ENCODE measurements at places on chromosomes 5 and 9.

- no peak for DNase-seq
Measured at GRCh38 chr5:143074414-143074996, 304.3 kb downstream of the ARHGAP26 start.

DNA sequence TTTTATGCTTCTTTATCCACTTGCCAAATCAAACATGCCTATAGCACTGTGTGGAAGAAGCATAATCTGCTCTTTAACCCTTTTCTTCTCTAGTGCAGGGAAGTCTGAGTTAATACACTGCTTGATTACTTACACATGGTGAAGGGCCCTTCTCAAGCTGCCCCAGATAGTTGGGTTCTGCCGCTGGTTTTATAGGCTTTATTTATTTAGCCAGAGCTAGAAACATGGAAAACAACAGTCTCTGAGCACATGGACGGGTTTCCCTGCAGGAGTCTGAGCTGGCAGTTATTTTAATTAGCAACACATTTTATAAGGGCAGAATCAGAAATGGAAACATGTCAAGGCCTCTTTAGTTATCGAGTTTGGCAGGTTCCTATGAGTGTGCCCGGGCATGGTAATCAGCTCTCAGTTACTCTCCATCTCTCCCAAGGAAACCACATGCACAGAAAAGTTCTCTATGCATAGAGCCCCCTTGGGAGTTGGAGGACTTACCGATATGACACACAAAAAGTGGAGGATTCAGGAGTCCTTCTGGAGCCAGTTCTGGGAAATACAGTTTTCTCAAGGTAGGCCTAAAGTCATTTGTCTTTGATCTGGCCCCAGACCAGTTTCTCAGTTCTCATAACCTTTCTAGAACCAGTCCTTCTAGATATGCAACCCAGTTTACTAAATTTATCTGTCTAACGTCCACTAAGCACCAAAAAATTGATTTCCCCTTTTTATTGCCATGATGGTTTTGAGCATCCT lies 564.8 kb downstream of the ACTL7B start:
- DNase-seq: no peak

- no peak for DNase-seq
Measured at GRCh38 chr5:146878476-146879172, at the start of gene PPP2R2B. Gene PPP2R2B, minus strand, starts transcription at chr5:146878757.

DNA sequence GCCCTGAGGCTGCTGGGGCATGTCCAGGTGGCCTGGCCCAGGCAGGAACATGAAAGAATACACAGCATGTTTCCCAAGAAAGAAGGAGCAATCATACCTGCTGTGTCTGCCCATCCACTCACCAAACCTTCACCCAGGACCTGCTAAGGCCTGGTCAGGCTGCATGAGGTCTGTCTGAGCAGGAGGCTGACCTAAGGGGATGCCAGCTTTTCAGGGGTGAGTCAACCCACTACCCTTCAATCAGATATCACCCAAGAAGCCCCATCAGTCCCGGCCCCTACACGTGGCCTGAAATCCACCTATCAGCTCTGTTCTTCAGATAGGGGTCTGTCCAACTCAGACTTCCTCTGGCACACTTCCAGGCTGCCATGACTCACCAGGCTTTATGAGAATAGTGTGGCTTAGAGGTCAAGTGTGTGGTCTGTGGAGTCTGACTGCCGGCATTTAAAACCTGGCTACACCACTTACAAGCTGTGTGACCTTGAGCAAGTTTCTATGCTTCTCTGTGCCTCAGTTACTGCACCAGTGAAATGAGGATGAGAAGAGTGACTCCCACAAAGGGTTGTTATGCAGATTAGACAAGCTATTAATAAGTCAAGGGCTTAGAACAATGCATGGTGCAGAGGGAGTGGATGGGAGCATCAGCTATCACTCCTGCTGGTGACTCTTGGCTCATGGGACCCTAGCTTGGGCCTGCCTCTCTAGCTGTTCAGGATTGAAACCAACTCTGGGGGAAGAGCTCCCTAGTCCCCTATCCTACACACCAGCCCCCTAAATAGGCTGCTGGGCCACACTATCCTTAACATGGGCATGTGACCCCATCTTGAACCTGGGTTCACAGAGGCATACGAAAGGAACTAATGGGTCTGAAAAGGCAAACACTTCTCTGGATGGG lies 130.3 kb downstream of the PAX5 start:
- peak; percentile 42 for DNase-seq

DNA sequence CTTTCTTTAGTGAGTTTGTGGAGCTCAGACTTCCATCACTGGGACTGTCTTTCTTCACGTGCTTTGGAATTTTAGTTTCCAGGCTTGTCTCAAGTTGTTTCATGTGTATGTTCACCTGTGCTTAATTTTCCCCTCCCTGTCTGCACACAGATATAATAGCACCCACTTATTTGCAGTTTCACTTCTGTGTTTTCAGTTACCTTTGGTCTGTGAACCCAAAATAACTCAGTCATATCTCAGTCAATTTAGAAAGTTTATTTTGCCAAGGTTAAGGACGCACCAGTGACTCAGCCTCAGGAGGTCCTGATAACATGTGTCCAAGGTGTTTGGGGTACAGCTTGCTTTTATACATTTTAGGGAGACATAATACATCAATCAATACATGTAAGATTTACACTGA lies 330.4 kb downstream of the ICE1 start:
- no peak for DNase-seq

DNA sequence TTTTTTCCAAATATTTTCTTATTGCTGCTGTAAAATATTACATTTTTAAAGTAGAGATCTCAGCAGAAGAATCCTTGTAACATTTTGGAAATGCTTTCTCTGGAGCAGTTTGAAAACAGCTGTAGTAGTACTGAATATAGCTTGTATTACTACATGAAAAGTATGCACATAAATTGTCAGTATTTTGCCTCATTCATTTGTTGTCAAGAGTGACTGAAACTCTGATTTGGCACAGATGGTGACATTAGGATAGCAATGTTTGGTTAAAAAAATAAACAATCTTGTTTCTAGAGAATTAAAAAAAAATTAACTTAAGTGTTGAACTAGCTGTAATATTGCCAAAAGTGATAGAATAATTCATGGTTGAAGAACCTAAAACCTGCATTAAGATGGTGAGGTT lies 90.4 kb downstream of the NNT start:
- no peak for DNase-seq

GRCh38 chr5:3288325-3288724 lies 307.3 kb upstream of the IRX1 start:
- no peak for DNase-seq

GRCh38 chr5:109844695-109845094 lies 155.0 kb downstream of the MAN2A1 start:
- DNase-seq: peak; percentile 71

- DNase-seq: no peak
Measured at GRCh38 chr9:35616681-35617459, 1.3 kb downstream of the CD72 start.

DNA sequence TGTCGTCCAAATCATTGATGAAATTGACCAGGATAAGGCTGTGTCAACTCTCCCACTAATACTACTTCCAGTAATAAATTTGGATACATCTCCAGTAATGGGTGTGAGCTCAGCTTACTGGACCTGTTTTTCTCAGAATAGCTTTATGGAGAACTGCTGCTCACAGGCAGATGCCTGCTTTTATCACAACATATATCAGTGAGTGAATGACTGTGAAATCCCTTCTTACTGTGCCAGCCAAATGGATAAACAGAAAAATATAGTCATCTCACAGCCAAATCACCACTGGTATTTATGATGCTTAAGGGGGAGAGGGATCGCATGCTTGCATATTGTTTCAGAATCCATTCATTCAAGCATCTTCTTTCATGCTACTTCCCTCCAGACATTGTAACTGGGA lies 148.4 kb upstream of the PAPPA start:
- DNase-seq: no peak

GRCh38 chr5:94690778-94691177 lies 72.3 kb downstream of the SLF1 start:
- DNase-seq: no peak

DNA sequence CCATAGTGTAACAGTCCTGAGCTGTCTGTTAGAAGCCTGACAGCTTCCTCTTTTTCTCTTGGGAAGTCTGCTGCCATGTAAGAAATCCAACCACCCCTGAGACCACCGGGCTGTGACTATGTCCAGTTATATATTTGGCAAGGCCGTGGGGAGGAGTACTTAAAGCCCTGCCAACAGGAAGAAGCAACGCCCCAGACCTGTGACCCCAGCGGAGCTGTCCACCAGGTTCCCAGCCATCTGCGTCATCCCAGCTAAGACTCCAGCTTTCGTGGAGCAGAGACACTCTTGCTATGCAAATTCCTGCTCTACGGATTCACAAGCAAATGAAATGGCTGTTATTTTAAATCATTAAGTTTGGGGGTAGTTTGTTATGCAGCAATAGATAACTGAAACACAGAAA lies 417.3 kb downstream of the TLE4 start:
- DNase-seq: no peak

DNA sequence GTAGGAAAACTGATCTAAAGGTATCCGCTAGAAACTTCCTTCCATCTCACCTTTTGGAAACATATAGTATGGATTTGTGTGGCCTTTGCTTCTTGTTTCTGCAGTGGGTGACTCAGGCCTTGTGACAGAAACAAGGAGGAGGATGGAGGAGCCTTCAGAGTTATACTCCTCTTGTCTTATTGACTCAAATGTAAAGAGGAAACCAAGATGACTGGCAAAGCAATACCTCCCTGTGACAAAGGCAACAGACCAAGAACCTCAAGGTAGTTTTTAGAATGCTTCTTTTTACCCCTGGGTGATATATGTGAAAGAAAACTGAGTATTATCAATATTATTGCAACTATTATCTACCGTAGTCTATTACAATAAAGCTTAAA lies 123.3 kb upstream of the SLIT3 start:
- DNase-seq: no peak

- DNase-seq: no peak
Measured at GRCh38 chr5:101728933-101729332, 567.2 kb downstream of the SLCO4C1 start.

- DNase-seq: no peak
Measured at GRCh38 chr5:50969151-50970031, 303.0 kb downstream of the PARP8 start.

DNA sequence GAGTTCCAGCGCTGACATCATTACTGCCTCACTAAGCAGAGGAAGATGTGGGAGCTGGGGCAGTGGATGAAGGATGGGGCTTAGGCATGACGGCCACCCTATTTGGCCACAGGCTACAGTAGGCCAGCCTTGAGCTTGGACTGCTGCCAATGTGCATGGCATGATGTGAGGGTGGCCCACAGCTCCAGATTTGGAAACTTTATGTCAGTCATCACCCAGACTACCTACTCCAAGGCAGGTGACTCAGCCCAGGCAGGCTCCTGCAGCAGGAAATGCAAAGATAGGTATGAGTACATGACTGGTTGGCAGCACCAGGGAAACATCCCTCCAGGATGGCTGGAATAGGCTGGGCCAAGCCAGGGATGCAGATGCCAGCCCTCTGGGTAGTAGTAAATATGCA lies 303.6 kb downstream of the SPOCK1 start:
- DNase-seq: no peak

- no peak for DNase-seq
Measured at GRCh38 chr9:137619240-137620047, 639 bp downstream of the EHMT1 start.

- DNase-seq: no peak
Measured at GRCh38 chr9:34994900-34995669, 5.5 kb downstream of the DNAJB5 start.

DNA sequence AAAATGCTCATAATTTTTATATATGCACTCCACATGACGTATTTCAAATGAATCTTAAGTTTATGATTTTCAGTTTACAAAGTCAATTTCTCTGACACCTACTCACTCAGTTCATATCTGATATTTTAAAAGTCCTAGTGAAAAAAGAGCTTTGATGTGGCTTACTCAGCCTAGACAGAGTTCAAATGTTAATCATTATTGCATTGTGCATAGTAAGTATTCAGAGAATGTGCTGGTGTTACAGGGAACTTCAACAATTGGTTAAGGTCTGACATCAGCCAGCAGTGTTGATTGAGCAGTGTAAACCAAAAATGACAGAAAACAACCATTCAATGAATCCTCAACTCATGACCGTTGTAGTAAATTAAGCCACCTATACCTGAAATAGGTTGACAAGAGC lies 147.2 kb upstream of the LHFPL2 start:
- no peak for DNase-seq

DNA sequence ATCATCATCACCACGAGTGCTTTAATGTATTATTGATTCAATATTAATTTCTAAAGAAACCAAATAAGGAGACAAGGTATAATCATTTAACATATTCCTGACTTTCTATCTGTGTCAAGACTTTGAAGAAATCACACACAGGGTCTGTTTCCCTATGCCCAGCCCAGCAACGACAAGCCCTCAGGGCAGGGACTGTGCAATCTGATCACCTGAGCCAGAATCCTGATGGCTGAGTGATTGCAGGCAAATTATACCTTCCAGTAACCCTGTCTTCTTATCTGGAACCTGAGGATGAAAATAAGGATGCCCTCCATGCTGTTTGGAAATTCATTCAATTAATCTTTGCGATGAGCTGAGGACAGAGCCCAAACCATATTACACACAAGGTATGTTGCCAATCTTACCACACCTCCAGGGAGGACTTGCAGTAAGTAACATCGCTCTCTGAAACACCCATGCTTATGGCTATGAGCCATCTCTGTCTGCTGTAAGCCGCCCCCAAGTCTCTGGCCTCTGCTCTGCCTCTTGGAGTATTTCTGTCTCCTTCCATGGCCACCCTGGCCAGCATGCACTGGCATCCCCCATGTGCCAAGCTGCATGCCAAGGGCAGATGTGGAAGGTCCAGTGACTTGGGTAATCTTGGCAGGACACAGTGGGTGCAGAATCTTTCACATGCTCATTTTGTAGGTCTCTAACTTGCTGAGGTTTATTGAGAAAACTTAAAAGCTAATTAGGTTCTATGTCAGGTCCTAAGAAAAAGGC lies 10.6 kb downstream of the TAS2R1 start:
- DNase-seq: no peak

- DNase-seq: no peak
Measured at GRCh38 chr9:79196606-79197005, 375.2 kb upstream of the TLE4 start.

GRCh38 chr9:37667706-37668105 lies 17.0 kb downstream of the FRMPD1 start:
- DNase-seq: no peak

GRCh38 chr9:112273876-112274275 lies 59.5 kb downstream of the PTBP3 start:
- DNase-seq: no peak

- DNase-seq: peak; percentile 31
Measured at GRCh38 chr9:92790542-92791527, 26.2 kb upstream of the BICD2 start.

DNA sequence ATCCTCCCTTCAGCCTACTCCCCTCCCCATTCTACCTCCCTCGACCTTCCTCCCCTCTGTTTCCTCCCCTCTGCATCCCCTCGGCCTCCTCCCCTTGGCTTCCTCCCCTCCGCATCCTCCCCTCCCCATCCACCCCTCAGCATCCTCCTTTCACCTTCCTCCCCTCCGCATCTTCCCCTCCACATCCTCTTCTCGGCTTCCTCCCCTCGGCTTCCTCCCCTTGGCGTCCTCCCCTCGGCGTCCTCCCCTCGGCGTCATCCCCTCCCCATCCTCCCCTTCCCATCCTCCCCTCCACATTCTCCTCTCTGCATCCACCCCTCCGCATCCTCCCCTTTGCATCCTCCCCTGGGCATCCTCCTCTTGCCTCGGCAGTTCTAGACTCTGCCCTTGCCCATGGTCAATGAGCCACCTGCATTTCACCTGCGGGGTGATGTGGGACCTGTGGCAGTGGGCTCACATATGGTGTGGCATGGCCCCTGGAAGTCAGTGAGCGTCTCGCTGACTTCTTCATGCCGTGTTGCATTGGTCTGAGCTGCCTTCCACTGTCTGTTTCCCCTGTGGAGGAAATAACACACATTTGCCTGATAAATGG lies 113.0 kb downstream of the WNK2 start:
- no peak for DNase-seq

Data from non-pigmented ciliary epithelial cell (primary cell).